ENCODE measurements at places on chromosomes 2 and 18. TPM values are rescaled to one million over a fixed set of nuclear protein-coding genes. Genes with fewer than 3 reads are reported as not detected.

Gene MBD1
- total RNA-seq = 41.7 TPM

Gene LIMS4
- total RNA-seq = 0.21 TPM

Gene WDR33
- total RNA-seq = 24.2 TPM

Gene PRSS56
- total RNA-seq = not detected

Gene PARD6G
- total RNA-seq = 31.1 TPM

Gene MEIS1
- total RNA-seq = 56.1 TPM

Gene MSTN
- not detected for total RNA-seq

Gene PFN4
- not detected for total RNA-seq

Gene SERPINB11
- total RNA-seq = 13.9 TPM

Gene CEP192
- 7.3 TPM for total RNA-seq

Gene DSC3
- total RNA-seq = 311 TPM

Gene UGT1A5
- total RNA-seq = 6.4 TPM

Gene PAX3
- not detected for total RNA-seq
